ENCODE measurements at places on chromosomes 2 and 18.
A peak's percentile ranks its signal among the peaks of the same experiment; 100 is the strongest.

- H3K36me3 ChIP-seq: no peaks in the 10 kb centered on the region
- H3K27me3 ChIP-seq: no peaks in the 10 kb centered on the region
- no peak for DNase-seq
Observed at GRCh38 chr2:39867268-39867667, 88.2 kb upstream of the THUMPD2 start.

DNA sequence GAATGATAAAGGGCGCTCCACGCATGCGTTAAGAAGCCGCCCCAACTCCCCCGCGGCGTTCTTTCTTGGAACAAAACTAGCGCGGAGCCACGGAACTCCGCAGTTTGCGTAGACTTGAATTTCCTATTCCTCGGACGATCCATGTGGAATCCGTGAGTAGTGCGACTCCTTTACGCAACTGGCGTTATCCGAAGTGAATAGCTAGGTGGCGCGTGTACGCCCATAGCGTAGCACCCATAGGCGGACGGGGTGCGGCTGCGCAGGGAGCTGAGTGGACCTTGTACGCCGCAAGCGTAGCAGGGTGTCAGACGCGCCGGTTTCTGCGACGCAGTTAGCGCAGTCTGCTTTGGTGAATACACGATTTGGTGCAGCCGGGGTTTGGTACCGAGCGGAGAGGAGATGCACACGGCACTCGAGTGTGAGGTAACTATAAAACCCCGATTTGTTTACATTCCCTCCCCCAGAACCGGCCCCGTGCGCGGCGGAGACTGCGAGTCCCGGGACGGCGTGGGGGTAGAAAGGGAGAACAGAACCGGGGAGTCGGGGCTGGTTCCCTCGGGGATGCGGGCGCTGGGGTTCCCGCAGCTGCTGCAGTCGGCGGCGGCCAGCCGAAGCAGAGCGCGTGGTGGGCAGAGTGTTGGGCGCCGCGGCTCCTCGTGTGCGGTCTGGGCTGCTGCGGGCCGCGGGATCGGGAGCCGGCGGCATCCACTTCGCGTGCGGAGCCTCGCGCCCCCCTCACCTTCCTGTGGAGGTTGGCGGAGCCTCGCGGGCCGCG is at the start of gene SLC39A10:
Gene SLC39A10 (plus strand): TSS at position 368 of the 775 bp plus-strand sequence. CDS start 22,817 bp downstream, outside the sequence.
- no peaks in the 10 kb centered on the region for H3K27me3 ChIP-seq
- peak within 1 kb of the TSS; percentile 97 for H3K27ac ChIP-seq
- H3K4me1 ChIP-seq: peaks cover 5% of the 10 kb centered on the region
- DNase-seq: peak; percentile 96

DNA sequence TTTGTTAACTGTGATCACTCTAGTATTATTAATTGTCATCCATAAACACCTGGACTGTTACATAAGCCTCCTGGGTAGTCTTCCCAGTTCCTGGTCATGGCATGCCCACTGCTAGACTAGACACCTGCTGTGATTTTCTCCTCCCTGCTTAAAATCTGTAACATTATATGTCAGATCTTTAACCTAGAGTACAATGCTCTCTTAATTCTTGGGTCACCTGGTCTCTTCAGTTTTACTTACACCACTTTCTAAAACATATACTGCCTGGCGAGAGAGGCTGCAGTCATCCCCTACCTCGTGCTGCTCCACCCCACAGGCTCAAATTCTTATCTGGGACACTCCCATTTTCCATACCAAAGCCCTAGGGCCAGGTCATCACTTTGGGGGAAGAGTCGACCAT is 161.3 kb downstream of the CDH2 start:
- no peak overlapping the region for H3K4me3 ChIP-seq
- no peaks in the 10 kb centered on the region for H3K4me1 ChIP-seq
- no peaks in the 10 kb centered on the region for H3K36me3 ChIP-seq
- H3K27ac ChIP-seq: no peak overlapping the region
- no peak for DNase-seq

- H3K27me3 ChIP-seq: no peaks in the 10 kb centered on the region
- no peak overlapping the region for H3K4me3 ChIP-seq
- no peak overlapping the region for H3K27ac ChIP-seq
- H3K4me1 ChIP-seq: no peaks in the 10 kb centered on the region
- no peak for DNase-seq
- H3K36me3 ChIP-seq: no peaks in the 10 kb centered on the region
Observed at GRCh38 chr2:80364524-80365212, 60.1 kb upstream of the LRRTM1 start.

DNA sequence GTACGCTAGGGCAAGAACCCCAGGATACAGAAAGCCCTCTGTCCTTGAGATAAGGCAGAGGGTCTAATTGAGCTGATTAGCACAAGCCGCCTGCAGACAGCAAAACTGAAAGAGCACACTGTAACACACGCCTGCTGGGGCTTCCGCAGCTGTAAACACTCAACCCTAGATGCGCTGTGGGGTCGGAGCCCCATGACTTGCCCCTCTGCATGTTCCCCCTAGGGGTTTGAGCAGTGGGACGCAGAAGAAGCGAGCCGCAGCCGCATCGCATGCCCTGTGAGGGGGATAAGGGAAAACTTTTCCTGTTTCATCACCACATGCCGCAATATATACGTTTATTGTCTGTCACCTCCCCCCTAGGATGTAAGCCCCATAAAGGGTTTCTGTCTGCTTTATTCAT is 384.6 kb downstream of the PLCL1 start:
- no peaks in the 10 kb centered on the region for H3K36me3 ChIP-seq
- H3K4me3 ChIP-seq: no peak overlapping the region
- H3K27ac ChIP-seq: no peak overlapping the region
- no peak for DNase-seq
- H3K4me1 ChIP-seq: no peaks in the 10 kb centered on the region

DNA sequence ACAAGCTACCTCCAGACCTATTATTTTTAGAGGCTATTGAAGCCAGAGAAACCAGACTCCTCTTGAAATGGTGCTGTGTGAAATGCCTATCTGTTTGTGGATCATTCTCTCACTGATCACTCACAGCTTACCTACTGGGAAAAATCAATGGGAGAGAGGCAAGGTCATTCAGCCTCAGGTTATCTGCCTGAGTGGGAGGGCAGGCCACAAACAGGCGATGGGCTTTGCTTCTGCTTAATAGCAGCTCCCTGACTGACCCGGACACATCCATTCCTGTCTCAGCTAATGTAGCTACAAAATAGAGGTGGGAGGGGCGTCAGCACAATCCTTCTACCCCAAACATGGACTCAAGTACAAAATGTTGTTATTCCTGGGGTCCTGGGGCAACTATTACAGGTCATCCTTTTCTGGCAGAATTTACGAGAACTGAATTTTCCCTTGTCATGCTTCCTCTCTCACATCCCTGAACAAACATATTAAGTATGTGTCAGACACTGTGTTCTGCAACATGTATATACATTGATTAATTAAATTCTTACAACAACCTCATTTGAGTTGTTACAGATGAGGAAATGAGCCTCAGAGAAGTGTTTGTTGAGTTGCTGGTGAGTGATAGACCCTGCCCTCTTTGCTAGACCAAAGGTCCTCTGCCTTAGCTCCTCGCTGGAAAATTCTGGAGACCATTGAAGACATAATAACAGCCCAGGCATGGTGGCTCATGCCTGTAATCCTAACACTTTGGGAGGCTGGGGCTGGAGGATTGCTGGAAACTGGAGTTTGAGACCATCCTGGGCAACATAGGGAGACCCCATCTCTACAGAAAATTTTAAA is 60.5 kb downstream of the CDK15 start:
- no peaks in the 10 kb centered on the region for H3K36me3 ChIP-seq
- no peaks in the 10 kb centered on the region for H3K27me3 ChIP-seq
- H3K27ac ChIP-seq: no peak overlapping the region
- H3K4me1 ChIP-seq: no peaks in the 10 kb centered on the region
- no peak overlapping the region for H3K4me3 ChIP-seq

Data from thyroid gland (tissue), 4 donors.